ENCODE measurements at places on chromosomes 2 and 18. TPM values are rescaled to one million over a fixed set of nuclear protein-coding genes. Genes with fewer than 3 reads are reported as not detected.
A peak's percentile ranks its signal among the peaks of the same experiment; 100 is the strongest.

- no peak for DNase-seq
Measured at GRCh38 chr18:79784071-79784913, 13.4 kb upstream of the KCNG2 start.

DNA sequence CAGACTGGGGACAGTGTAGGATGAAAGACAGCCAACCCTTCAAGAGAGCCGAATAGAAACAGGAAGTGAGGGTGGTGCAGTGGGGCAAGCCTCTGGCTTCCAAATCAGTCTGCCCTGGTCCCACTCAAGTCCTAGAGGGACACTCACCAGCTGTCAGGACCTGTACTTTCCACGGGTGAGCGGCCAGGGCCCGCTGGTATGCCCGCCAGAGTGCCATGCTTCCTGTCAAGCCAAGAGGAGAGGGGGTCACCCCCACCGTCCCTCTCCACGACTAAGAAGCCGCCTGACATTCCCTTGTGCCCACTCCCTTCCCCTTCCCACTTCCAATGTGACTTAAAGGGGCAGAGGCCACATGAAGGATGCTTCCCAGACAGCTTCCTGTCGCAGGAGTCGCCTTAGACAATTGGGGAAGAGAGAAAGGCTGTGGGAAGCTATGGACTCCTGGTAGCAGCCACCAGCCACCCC is 564 bp downstream of the MPV17 start:
- no peak for DNase-seq

- DNase-seq, result no peak
Measured at GRCh38 chr18:69617888-69618287, 217.2 kb downstream of the DOK6 start.

GRCh38 chr2:58834404-58834803 is 593.3 kb upstream of the FANCL start:
- DNase-seq, result peak; percentile 21

GRCh38 chr2:60495041-60495625 is 58.3 kb downstream of the BCL11A start:
- DNase-seq, result no peak

- DNase-seq, result no peak
Measured at GRCh38 chr18:75031717-75032317, 177.1 kb downstream of the PTGR3 start.

GRCh38 chr2:159650574-159650973 is 34.2 kb upstream of the BAZ2B start:
- no peak for DNase-seq

DNA sequence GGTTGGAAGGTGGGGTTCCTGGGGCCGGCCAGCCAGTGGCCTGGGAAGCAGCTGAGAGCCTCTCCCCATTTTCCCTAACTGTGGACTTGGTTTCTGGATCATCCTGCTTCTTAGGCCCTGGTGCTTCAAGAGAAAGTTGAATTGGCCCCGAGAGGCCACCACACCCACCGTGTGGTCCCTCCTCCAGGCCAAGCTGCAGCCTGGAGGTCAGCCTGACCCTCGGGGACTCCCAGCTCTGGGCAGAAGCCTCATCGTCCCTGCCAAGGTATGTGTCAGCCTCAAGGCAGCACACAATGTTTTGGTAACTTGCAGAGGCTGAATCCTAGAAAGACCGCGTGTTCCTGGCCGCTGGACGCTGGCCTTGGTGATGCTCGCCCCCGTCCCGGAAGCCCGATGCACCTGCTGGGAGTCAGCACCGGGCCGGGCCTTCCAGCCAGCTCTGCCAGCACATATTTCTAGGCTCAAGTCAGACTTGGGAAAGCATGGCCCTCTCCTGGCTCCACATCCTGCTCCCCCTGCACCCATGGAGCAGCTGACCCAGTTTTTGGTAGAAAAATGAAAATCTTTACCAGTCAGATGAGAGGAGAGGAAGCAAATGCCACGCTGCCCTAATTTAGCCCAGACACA is 72.6 kb downstream of the ACTR2 start:
- DNase-seq, result no peak

- no peak for DNase-seq
Measured at GRCh38 chr18:70216788-70217187, 11.3 kb upstream of the RTTN start.

GRCh38 chr18:77634494-77634893 is 384.8 kb downstream of the GALR1 start:
- DNase-seq, result no peak

DNA sequence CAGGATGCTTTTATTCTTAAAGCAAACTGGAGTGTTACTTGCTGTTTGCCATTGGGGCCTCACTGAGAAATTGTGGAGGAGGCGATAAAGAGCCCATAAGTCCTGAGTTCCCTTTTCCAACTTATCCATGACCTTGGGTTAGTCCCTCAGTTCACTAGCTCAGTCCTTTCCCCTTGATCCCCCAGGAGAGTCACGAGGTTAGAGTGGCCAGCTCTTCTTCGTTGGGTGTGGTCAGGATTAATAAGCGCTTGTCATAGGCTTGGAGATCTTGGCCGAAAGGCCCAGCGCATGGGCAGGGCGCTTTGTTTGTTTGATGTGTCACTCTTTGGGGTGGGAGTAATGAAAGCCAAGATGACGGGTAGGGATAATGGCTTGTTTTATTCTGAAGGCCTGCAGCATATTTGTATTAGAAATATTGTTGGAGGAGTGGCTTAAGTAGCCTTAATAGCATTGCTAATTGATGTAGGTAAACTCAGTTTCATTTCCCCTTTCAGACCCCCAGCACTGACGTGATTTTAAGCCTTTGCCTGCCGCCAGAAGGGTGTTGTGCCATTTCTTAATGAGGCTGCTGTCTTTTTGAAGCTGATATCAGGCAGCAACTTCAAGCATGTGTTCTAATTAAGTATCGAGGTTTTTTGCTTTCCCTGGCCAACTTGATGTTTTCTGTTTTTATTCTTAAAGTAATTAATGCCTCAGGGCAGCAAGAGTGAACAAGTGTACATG is 15.7 kb downstream of the GRHL1 start:
- no peak for DNase-seq

DNA sequence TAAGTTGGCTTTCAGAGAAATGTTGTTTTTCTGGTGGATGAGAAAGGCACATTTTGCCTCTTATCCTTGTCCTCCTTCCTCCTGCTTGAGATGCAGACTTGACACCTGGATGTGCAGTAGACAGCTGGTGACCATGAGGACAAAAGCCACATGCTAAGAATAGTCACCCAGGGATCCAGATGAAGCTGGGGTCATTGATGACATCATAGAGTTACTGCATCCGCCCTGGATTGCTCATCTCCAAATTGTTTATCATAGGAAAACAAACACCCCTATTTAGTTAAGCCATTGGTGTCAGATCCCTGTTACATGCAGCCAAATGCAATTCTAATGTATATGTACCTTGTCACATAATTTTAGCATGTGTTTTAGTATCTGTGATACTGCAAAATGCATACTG is 16.3 kb upstream of the SLC1A4 start:
- no peak for DNase-seq

DNA sequence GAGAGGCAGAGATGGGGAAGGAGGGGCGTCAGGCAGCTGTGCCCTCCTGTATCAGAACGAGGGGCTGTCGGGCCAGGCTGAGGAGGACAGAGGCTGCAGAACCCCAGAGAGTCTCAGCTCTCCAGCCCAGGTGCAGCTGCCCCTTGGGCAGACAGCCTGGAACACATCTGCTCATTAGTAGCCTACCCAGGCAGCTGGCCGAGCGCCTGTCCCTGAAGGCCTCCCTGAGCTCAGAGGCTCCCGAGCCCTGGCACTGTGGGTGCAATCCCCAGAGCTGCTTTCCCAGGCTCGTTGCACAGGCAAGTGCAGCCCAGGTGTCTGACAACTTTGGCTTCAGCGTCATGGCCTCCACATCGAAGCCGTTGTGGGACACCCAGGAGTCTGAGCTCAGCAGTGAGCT is 13.1 kb upstream of the TMEM185B start:
- DNase-seq, result no peak

The HNRNPA3 gene
- total RNA-seq, result 30.9 TPM

The ANKRD29 gene
- 3.4 TPM for total RNA-seq

The PRKAG3 gene
- not detected for total RNA-seq

The PFN4 gene
- 0.90 TPM for total RNA-seq

The SERPINB11 gene
- not detected for total RNA-seq

The RAB6D gene
- 0.28 TPM for total RNA-seq

The PLCD4 gene
- 0.57 TPM for total RNA-seq

All from thymus (tissue), 14 donors.